ENCODE measurements at places on chromosomes 2 and 18.

GRCh38 chr2:21333684-21334083, 209.9 kb downstream of the TDRD15 start:
- DNase-seq = no peak

- DNase-seq = no peak
Observed at GRCh38 chr2:54964271-54964670, 86.0 kb downstream of the RTN4 start.

GRCh38 chr2:227500301-227500630, 28.3 kb downstream of the AGFG1 start:
- no peak for DNase-seq

DNA sequence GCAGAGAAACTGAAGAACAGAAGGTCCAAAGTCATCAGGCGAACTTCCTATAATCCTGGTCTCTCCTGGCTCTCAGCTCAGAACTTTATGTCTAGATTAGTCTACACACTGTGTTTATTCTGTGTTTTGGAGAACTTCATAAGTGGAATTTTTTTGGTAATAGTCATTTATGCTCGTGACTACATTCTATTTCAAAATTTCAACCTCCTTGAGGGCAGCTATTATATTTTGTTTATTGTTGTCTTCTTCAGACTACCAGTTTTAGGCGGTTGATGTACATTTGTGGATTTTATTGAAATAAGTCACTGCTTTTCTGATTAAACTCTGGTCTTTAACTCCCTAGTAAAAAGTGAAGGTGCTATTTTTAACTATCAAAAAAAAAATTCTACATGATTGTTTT, 816.6 kb downstream of the SATB2 start:
- no peak for DNase-seq

DNA sequence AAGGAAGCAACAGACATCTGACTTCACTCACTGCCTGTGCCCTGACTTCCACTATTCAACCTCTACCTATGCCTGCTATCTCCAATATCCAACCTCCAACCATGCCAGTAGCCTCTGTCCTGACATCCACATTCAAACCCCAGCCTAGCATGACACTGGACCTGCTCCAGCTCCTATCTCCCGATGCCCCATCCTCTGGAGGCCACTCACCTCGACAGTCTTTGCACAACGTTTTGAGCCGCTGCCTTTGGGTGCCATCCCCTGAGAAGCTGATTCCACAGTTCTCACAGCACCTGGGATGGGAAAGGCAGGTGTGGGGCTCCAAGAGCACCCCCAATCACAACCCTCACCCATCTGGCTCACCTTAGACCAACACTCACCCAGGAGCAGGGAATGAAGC, 4.9 kb downstream of the MBD1 start:
- no peak for DNase-seq

GRCh38 chr2:159613651-159614285, 2.6 kb downstream of the BAZ2B start:
- DNase-seq = no peak

DNA sequence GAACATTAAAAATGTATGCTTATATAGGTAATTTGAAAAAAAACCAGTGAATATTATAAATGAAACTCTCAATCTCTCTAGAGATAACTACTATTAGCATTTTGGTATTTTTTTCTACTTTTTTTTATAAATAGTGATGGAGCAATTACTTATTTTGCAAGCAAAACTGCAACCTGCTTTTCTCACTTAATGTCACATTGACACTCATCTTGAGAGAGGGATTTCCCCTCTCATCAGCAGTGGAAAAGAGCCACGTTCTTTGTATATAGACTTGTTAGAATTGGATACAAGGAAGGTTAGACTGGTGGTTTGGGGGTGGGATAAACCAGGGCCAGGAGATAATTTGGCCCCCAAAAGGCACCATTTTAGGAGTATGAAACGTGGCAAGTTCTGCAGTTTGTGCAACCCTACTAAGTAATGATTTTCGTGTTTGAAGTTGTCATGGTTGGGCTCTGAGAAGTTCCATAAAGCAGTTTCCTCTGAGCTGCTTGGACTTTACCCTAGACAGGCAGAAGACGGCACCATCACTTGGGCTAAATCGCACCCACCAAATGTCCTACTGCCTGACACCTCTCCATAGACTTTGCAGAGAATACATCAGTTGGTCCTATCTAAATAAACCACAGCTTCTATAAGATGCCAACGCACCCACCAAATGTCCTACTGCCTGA, 194.0 kb downstream of the ACTR3 start:
- no peak for DNase-seq

- DNase-seq = no peak
Observed at GRCh38 chr2:27264753-27265535, 2.1 kb upstream of the SLC30A3 start.

DNA sequence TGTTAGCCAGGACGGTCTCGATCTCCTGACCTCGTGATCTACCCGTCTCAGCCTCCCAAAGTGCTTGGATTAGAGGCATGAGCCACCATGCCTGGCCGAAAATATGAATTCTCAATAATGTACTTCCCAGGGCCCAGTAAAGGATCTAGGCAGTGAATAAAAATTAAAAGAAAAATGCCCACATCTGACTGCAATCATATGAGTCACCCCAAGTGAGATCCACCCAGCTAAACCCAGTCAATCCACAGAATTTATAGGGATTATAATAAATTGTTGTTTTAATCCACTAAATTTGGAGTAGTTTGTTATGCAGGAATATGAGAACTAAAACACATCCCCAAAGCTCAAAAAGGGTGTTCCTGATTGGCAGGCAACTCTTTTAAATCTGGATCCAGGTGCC, 93.5 kb upstream of the STK39 start:
- DNase-seq = no peak

DNA sequence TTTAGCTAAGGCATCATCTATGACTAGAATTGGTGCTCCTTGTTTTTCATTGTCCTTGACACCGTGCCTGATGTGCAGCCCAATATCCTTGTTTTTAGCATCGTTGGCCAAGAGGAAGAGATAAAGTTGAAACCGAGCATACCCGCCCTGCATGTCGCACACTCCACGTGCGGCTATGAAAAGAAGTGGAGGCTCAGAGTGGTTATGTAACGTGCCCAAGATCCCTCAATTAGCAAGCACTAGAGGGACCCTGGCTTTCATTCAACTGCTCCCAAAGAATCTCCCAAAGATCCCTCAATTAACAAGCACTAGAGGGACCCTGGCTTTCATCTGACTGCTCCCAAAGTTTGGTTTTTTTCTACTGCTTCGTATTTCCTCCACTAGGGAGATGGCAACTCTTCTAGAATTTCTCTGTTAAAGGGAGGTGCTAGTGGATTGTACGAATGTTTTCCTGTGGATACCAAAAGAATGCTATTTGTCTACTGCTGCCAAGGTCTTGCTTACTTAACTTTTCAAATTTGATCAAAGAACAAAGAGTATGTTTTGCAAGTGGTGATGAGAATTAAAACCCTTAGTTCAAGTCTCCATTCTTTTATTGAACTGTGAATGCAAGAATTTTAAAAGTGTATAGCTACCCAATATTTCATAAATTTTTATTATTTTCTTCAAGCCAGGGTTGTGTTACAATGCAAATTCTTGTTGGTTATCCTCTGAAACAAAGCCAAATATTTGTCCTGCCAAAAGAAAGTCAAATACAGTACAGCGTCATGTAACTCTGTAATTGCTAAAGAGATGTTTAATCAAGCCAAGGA, 92.1 kb downstream of the AOX1 start:
- no peak for DNase-seq

DNA sequence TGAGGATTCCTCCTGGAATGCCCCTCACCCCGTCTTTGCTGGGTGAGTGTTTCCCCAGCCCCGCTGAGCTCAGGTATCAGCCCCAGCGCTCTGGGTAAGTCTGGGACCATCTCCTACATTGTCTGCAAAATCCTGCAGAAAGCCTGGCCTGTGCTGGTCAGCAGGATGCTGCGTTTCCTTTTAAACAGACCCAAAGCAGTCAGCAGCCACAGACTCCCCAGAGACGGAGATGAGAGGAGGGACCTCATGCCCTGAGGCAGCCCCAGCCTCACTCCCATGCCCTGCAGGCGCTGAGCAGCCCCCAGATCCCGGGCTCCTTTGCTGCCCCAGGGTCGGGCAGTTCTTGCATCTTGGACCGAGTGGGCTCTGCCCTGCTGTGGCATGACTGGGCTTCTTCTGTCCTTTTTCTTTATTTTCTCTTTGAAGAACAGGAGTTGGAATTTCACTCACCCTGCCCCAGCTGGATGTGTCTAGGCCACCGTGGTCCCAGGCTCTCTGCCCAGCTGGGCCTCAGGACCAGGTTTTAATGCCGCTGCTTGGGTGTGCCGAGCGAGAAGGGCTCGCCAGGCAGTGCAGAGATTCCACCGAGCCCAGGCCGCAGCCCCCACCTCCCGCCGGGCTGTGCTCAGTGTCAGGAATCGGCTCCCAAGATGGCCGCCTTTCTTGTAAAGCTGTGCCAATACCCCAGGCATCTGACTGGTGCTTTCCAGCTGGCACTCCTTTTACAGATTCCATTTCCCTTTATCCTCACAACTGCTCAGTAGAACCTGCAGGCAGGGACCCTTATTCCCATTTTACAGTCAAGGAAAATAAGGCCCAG, 43.6 kb downstream of the ODC1 start:
- DNase-seq = no peak

- DNase-seq = peak; percentile 35
Observed at GRCh38 chr2:185857691-185858090, 119.1 kb downstream of the FSIP2 start.

DNA sequence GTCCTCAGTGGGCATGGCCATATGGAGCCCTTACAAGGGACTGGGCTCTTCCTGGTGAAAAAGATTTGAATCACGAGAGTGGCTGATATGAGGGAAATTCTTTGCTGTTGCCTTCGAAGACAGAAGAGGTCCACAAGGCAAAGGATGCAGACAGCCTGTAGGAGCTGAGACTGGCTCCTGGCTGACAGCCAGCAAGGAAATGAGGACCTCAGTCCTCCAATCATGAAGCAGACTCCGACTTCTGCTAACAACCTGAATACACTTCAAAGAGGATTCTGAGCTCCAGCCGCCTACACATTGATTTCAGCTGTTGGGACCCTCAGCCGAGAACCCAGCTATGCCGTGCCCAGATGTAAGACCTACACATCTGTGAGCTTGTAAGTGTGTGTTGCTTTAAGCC, 3.0 kb upstream of the ST8SIA5 start:
- no peak for DNase-seq

- DNase-seq = peak; percentile 100
Observed at GRCh38 chr2:233974530-233975071, 57.4 kb downstream of the TRPM8 start.

DNA sequence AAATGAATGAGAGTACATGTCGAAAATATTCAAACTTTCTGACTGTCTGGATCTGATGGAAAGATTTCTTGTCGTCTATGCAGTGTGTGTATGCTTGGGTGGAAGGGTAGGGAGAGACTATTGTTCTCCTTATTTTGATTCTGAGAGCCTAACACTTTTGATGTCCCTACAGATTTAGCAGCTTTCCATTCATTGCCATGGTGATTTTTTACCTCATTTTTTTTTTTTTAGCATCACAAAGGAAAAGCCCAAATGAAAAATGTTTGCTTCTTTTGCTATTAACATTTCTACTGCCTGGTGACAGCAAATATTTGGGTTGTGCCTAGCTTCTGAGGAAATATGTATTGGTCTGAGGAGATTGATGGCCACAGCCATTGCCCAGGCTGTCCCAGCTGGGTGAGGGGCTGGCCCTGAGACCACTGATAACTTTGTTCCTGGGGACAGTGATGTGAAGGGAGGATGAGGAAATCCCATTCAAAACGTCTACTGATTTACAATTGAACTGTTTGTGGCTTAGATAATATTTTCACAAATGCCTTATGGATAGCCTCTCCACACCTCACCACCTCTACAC, 558.6 kb downstream of the DCC start:
- DNase-seq = no peak

- no peak for DNase-seq
Observed at GRCh38 chr18:43081396-43081795, 34.1 kb downstream of the RIT2 start.

GRCh38 chr18:26536032-26536431, 12.3 kb downstream of the KCTD1 start:
- DNase-seq = no peak

GRCh38 chr2:166304656-166305055, 71.1 kb downstream of the SCN9A start:
- no peak for DNase-seq

DNA sequence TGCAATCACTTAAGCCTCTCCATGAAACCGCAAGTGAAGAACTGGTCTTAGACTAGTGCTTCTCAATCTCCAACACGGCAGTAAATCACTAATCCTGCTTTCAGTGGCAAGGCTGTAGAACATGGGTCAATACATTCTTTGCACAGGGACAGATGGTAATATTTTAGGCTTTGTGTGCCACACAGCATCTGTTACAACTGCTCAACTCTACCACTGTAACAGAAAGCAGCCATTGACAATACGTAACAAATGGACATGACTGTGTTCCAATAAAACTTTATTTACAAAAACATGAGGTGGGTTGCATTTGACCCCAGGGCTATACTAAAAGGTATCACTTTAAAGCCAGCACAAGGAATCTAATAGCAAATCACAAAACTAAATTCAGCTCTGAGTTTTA, 51.1 kb downstream of the RNF152 start:
- no peak for DNase-seq

- peak; percentile 29 for DNase-seq
Observed at GRCh38 chr2:169038338-169038757, 7.2 kb upstream of the ABCB11 start.

GRCh38 chr2:121969766-121970639, 214.6 kb downstream of the TSN start:
- DNase-seq = no peak

DNA sequence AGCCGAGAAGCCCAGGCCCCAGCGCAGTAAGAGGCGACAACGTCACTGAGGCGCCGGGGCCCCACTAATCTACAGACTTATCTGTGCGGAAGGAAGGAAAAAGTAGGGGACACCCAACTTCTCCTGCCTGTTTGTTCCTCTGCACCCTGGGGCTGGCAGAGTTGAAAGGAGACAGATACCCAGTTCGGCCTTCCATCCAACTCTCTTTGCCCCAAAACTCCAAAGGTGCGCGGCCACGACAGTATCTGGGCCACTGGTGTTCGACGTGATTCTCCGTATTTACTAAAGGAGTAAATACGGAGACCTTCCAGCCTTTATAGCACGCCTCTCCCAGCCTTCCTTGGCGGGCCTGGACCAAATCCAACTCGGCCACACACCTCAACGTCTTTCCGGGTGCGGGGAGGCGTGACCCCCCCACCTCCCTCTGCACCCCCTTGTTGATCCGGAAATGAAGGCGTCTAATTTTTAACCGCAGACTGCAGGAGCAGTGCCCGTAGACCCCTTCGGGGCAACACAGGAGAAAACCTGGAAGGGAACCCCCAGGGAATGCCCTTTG, 1.6 kb downstream of the SMAD7 start:
- DNase-seq = no peak
